ENCODE measurements at places on chromosomes 2 and 18.

GRCh38 chr2:191566344-191566743 lies 111.6 kb upstream of the NABP1 start:
- peak; percentile 30 for DNase-seq

- DNase-seq: no peak
These were observed 20.5 kb downstream of the PDIA6 start for GRCh38 chr2:10792001-10792634.

- no peak for DNase-seq
These were observed 80.3 kb downstream of the SLC66A3 start for GRCh38 chr2:11235583-11235982.

GRCh38 chr2:216013080-216013909 lies at the start of gene MREG:
TSS of gene MREG (minus strand) at chr2:216013551. CDS start at chr2:216013327, 224 bp downstream.
- peak; percentile 65 for DNase-seq

DNA sequence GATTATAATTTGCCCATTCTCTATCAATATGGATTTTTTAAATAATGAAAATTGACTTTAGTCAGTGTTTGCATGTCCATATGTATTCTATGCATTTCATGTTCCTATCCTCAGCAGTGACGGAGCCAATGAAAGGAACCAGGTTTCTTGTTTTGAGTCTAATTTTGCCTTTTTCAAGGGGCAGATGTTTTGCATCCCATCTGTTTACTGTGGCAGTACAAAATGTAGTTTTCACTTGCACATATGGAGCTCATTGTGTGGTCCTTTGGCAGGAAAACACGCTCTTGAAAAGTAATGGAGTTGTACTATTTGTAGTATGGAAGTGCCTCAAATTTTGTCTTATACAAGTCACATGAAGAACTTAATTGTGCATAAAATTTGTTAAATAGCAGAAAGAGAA lies 127.8 kb downstream of the AGPS start:
- no peak for DNase-seq

- DNase-seq: no peak
These were observed 183.2 kb upstream of the SIX2 start for GRCh38 chr2:45192481-45192880.

Measured in activated T-helper 1 cell treated with anti-CD3 and anti-CD28 coated beads, Interleukin-2, amount 50 U/mL, for 16 hours (primary cell).